ENCODE measurements at places on chromosomes 7 and 10.

DNA sequence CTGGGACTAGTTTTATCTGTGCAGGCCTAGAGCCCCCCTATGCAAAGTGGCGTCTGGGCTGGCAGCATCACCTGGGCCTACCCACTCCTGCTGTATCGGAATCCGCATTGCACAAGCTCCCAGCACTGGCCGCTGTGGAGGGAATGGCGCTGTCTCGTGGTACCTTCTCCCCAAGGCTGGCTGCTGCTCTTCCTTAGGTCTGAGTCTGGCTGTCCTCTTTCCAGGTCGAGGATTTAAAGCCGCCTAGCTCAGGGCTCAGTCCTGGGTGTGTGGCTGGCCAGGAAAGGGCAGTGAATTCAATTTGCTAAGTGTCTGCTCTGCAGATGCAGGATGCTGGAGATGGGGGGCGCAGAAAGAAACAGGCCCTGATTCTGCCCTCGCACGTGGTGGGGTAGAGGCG lies 44.7 kb downstream of the MGMT start:
- no peak for DNase-seq

- DNase-seq: no peak
Measured at GRCh38 chr10:92569071-92569470, 4.8 kb downstream of the IDE start.

DNA sequence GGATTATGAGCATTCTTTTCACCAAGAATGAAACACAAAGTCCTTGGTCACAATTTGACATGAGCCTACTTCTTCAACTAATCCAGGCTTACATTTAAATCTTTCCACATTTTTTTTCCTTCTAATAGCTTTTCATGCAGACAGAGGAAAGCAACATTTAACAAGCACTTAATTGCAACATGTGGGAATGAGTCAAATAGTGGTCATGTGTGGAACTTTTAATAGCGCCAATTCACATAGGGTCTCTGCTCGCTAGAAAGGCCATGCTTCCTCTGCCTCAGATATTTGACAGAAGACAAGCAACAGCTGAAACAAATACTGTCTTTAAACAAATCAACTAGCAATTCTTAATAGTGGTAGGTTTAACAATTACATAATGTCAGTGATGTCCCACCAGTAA lies 285.9 kb upstream of the ETV1 start:
- DNase-seq: no peak

DNA sequence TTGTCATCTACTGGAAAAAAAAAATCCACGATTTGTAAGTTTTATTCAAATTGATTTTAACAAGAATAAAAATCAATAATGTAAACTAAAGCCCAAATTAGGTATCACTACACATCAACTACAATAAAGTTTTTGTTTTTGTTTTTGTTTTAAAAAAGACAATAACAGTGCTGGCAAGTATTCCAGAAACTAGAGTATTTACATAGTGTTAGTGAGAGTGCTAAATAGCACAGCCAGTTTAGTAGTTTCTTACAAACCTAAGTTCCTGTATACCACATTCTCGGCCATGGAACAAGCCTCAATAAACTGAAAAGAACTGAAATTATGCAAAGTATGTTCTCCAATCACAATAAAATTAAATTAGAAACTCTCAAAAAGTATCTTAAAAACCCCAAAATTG lies 8.1 kb downstream of the ARHGAP12 start:
- no peak for DNase-seq

DNA sequence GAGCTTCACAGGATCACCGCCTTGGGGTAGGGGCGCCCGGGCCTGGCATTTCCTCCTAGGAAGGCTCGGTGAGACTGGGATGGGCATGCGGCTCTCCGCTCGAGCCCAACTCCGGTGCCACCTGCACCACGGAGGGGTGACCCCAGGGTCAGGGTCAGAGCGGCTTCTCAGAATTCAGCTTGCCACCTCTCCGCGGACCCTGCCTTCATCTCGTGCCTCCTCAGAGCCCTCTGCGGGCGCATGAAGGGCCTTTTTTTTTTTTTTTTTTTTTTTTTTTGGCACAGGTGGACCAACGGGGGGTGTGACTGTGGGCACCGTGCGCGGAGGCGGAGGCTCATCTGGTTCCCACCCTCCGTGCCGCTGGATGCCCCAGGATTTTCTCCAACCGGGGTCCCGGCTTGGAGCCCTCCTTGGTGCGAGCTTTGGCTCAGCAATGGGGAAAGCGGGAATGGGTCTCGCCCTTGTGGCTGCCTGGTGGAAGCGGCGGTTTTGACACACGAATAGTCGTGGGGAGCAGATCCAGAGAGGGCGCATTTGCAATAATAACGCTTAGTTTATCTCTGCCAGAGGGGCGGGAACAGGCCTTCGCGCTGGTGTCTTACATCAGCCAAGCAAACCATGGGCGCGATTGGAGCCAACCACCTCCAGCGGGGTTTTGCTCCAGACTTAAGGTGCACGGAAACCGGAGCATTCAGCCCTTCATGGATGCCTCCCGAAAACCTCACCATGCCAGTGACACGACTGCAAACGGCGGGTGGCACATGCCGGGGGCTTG lies 5.0 kb upstream of the TNRC18 start:
- DNase-seq: peak; percentile 83

GRCh38 chr7:133434246-133434865 lies 181.5 kb downstream of the EXOC4 start:
- peak; percentile 13 for DNase-seq

DNA sequence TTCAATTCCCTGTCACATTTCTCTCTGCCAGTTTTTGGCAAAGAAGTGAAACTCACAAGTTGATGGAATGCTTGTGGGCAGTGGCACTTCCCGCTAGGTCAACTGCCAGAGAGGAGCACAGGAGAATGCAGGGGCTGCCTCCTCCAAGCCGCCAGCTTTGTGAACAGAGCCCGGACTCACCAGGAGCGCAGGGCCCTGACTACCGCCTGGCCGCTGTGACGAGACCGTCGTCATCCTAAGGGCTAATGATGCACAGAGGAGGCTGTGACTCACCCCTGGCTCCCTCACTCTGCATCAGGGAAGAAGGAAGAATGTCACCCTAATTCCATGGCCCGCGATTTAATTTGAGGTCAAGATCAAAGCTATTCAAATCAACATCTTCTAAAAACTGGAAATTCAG lies 123.9 kb downstream of the TAX1BP1 start:
- DNase-seq: peak; percentile 70

GRCh38 chr10:101131962-101132635 lies 999 bp downstream of the TLX1 start:
- no peak for DNase-seq

- DNase-seq: no peak
Measured at GRCh38 chr7:16818732-16819131, 13.9 kb upstream of the AGR2 start.

GRCh38 chr7:12137283-12137682 lies 73.8 kb upstream of the TMEM106B start:
- DNase-seq: no peak

DNA sequence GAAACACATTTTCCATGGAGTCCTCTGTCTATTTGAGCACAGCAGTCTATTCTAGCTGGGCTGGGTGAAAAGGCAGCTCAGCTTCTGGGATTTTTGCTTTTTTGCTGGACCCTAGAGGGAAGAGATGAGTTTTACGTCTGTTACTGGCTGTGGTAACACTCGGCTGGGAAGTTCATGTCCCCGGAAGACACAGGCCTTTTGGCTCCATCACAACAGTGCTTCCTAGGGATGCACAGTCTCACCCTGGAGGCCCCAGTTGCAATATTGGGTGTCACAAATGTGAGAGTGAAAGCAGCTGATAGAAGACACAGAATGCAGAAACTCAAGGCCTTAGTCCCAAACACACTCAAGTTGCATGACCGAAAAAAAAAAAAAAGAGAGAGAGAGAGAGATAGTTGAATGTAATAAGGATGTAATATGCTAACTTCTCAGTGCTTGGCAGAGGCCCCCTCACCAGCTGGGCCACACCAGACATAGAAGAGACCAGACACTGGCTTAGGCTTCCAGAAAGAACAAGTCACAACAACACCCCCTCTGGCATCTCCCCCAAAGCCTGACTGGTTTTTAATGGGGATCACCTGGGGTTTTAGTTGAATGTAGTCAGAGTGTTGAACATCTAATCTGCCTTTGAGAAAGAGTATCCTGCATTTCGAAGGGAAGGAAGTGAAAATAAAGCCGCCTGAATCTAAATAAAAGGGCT lies 545.4 kb upstream of the FZD8 start:
- DNase-seq: no peak

DNA sequence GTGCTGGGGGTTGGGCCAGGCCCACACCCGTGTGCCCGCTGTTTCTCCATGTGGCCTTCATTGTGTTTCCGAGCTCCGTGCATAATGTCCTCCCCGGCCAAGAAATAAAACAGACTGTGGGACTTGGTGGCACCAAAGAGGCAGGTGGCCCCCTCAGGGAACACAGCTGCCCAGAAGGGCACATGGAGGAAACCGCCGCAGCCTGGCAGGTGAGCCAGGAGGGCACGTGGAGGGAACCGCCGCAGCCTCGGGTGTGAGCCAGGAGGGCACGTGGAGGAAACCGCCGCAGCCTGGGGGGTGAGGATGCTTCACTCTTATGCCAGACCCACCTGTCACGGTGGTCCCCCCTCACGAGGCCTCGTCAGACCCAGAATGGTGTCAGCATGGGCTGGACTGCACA lies 288.7 kb downstream of the WDR37 start:
- DNase-seq: no peak

DNA sequence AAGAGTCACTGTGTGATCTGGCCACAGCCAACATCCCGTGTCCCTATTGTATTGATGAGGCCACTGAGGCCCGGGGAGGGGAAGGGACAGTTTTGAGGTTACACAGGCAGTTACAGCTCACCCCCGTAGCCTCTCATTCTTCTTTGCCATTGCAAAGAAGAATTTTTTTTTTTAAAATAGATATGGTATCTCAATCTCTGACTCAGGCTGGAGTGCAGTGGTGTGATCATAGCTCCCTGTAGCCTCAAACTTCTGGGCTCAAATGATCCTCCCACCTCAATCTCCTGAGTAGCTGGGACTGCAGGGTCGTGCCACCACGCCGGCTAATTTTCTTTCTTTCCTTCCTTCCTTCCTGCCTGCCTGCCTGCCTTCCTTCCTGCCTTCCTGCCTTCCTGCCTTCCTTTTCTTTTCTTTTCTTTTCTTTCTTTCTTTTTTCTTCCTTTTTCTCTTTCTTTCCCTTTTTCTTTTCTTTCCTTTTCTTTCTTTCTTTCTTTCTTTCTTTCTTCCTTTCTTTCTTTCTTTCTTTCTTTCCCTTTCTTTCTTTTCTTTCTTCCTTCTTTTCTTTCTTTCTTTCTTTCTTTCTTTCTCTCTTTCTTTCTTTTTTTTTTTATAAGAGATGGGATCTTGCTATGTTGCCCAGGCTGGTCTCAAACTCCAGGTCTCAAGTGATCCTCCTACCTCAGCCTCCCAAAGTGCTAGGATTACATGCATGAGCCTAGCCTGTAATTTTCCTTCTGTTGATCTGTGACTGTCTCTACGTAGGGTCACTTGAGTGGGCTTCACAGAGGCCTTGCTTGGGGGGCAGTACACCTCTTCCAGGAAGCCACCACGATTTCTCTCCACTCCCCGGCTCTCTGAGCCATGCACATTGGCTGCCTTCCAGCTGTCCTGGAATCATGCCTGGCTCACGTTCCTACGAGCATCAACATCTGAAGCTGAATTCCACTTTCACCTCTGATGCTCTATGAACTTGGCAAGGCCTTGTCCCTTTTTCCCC lies 31.3 kb downstream of the TMEM270 start:
- DNase-seq: no peak

DNA sequence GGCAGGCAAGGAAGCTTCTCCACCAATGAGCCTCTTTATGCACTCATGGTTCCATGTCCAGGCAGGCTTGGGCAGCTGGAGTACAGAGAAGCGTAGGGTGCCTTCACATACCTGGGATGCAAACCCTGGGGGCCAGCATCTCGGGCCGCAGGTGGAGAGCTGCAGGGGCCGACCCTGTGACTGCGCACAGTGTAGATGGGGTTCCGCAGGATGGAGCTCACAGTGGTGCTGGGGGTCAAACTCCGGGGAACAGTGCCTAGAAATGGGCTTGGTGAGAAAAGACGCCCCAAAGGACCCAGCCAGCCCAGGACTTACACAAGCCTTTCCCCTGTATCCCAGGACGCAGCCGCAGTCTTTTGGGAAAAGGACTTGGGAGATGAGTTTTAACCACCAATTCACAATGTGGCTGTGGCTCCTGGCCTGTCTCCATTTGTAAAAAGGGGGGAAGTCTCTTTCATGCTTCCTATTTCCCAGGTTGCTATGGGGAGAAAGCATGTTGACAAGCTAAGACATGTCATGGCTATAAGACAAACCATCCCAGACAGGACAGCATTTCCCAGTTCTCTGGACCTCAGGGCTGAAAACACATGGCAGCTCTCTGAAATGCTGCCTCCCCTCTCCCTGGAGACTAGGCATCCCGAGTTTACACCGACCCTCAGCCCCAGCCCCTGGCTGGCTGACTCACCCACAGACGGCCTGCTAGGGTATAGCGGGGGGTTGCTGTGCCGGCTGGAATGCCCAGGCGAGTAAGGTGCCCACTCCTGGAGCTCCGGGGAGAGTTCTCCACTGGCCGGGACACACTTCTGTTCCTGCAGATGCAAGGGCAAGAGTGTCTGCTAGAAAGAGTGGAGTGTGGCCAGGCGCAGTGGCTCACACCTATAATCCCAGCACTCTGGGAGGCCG lies 107.1 kb downstream of the DLG5 start:
- no peak for DNase-seq

DNA sequence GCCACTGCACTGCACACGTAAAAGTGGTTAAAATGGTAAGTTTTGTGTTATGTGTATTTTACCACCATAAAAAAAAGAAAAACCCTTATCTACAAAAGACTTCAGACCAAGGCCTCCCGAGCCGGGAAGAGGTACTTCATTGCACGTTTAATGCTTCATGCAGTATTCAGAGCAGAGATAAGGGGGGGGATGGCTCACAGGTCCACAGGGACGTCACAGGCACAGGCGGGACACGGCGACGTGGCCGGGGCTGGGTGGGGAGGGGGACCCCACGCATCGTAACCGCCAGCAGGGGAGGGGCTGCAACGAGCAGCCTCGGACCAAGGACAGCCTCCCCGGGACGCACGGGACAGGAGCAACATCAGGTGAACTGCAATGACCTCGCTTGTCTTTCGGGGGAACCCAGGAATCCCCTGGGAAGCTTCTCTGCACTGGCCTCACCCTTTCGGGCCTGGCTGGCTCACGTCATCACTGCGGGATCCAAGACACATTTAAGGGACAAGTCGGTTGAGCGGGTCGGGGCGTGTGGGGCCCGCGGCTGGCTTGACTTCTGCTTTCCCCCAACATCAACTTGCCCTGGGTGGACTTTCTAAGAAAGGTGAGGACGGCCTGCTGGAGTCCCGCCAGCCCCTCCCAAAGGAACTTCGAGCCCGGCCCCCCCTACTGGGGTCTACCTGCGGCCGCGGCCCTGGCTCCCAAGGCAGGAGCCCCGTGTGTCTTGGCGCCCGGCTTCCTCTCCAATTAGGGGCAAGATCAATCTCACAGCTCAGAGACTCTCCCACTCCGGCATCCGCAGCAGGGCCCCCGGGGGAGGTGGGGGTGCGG lies 29.6 kb upstream of the PDGFA start:
- DNase-seq: no peak
